ENCODE measurements at places on chromosomes 7 and 10. TPM values are rescaled to one million over a fixed set of nuclear protein-coding genes. Genes with fewer than 3 reads are reported as not detected.
A peak's percentile ranks its signal among the peaks of the same experiment; 100 is the strongest.

SPRN gene
- total RNA-seq, result not detected

MCM10 gene
- total RNA-seq, result 0.14 TPM

- peak; percentile 94 for DNase-seq
Measured at GRCh38 chr10:103637927-103638557, 144.5 kb downstream of the NEURL1 start.

GRCh38 chr10:11063856-11064255 is 46.2 kb downstream of the CELF2 start:
- DNase-seq, result no peak

DNA sequence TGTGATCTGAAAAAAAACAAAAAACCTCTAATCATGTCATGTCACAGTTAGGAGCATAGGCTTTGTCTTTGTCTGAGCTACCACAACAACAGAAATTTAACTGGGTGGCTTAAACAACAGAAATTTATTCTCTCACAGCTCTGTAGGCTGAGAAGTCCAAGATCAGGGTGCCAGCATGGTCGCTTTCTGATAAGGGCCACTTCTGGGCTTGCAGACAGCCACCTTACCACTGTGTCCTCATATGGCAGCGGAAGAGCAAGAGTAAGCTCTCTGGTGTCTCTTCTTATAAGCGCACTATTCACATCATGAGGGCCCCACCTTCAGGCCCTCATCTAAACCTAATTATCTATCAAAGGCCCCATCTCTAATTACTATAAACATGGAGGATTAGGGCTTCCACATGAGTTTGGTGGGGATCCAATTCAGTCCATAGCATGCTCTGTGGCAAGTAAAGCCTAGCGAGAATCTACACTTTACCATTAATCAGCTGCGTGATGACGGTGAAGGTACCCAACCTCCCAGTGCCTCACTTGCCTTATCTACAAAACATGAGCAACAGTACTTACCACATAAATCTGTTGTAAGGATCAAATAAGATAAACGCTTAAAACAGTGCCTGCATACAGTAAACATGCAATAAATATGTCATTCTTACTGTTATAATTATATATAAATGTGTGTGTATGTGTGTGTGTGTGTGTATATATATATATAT is 17.3 kb downstream of the ZNF438 start:
- DNase-seq, result no peak

DNA sequence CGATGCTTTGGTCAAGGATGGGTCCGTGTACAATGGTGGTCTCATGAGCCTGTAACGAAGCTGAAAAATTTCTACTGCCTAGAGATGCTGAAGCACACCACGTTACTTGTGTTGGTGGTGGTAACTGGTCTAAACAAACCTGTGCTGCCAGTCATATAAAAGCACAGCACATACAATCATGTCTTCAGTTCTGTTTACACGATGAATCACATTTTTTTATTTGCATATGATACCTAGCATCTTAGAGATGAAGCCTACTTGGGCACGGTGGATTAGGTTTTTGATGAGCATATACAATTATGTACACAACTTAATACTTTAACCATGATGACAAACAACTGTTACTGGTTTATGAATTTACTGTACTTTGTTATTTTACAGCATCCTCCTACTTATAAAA is 201.0 kb downstream of the ZMYND11 start:
- DNase-seq, result no peak

DNA sequence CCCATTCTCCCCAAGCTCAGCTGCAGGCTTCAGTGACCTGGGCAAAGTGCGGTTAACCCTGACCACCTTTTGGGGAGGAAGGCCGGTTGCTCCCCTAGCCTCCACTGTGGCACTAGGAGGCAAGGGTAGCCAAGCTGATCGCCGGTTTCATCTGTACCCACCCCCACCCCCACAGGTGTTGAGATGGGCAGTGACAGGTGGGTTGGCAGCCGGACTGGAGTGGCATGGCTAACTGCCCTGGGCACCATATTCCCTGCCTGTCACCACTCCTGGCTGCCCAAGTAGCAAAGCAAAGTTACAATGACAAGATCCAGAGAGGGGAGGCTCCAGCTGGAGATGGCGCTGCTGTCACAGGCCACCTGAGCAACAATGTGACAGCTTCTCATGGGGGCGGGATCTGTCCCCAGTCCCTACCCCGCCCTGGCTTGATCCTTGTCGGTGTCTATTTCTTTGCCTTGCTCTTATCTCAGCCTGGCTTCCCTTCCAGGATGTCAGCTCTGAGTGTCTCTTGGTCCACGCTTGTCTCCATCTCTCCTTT is 27.0 kb upstream of the BMS1 start:
- DNase-seq, result no peak

Measured in sigmoid colon (tissue), 7 donors.